ENCODE measurements at places on chromosomes 16 and 17. TPM values are rescaled to one million over a fixed set of nuclear protein-coding genes. Genes with fewer than 3 reads are reported as not detected.

The KCNAB3 gene
- total RNA-seq, result 0.26 TPM

The EXOC3L1 gene
- 0.34 TPM for total RNA-seq

The TBC1D3G gene
- not detected for total RNA-seq

The ANKRD40CL gene
- not detected for total RNA-seq

The BEAN1 gene
- total RNA-seq, result not detected

The CCDC200 gene
- total RNA-seq, result 0.16 TPM

The KRTAP3-1 gene
- not detected for total RNA-seq

The TEX14 gene
- total RNA-seq, result under 0.01 TPM

The PRDM7 gene
- not detected for total RNA-seq

The PGAP6 gene
- total RNA-seq, result 73.8 TPM

The HOXB2 gene
- 2.3 TPM for total RNA-seq

The NPIPA8 gene
- 10.9 TPM for total RNA-seq

The EFNB3 gene
- 0.95 TPM for total RNA-seq

The KRT31 gene
- not detected for total RNA-seq

The PSMD3 gene
- 56.8 TPM for total RNA-seq

The CLEC19A gene
- total RNA-seq, result not detected

The VMP1 gene
- total RNA-seq, result 122 TPM

The CCL23 gene
- not detected for total RNA-seq

The SDR42E1 gene
- total RNA-seq, result 0.16 TPM

The RND2 gene
- total RNA-seq, result 0.60 TPM

The FOXL1 gene
- total RNA-seq, result 7.2 TPM
